ENCODE measurements at places on chromosomes 13 and 19.

- DNase-seq: peak; percentile 82
These were observed 43.5 kb upstream of the NPAS1 start for GRCh38 chr19:46975925-46976782.

DNA sequence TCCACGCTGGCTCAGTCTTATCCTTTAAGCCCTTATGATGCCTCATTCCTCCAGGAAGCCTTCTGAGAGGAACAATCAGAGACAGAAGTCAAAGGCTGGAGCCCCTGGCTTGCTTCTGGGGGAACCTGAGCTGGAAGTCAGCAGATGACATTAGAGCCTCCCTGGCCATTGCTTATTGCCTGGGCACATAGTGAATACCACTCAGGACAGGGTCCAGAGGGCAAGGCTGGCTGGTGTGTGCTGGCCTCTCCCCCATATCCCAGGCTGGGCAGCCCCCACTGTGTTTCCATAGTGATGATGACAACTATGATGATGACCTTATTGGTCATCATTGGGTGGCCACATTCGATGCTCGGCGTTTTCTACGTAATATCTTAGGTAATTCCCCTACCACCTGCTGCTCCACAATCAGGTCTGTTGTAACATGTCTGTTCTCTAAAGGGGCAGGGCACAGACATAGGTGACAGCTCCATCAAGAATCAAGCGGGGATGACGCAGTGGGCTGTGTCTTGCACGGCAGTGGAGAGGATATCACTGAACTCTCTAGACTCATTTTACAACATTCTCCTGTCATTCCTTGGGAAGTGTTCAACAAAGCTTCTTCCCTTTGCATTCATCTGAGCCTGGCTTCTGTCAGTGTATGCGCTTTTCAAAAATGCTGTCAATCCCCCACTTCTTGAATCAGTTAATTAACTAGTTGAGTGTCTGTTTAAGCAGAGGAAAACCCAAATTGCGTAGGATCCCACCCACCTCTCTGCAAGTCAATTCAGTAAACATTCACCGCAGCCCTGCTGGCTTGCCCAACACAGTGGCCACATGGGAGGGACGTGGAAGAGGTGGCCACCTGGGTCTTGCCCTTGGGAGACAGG, 89.4 kb upstream of the TSHZ3 start:
- no peak for DNase-seq

- DNase-seq: no peak
These were observed 506.2 kb downstream of the FGF9 start for GRCh38 chr13:22176968-22177520.

DNA sequence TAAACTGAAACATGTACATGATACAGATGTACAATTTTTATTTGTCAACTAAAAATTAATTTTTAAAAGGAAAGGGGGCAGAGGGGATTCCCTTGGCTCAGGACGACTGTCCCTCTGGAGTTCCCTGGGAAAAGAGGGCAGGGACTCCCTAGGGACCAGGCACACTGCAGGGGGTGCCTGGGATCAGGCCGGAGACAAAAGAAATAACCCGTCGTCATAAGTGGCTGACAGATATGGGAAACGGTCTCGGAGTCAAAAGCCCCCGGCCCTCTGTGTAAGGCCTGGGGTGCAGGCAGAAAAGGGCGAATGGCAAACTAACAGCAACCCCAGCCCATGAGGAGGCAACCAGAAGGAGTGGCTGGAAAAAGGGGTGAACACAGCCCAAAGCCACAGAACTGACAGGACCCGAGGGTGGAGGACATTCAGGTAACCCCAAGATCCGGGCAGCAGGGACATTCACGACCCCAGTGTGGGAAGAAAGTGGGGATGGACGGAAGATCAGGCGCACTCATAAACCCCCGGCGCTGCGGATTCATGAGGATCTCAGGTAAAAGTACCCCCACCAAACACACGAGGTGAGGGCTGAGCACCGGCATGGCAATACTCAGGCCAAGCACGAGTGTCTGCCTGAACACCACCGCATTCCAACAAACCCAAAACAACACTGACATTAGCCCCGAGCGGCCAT, 6.7 kb downstream of the MLLT1 start:
- DNase-seq: no peak

DNA sequence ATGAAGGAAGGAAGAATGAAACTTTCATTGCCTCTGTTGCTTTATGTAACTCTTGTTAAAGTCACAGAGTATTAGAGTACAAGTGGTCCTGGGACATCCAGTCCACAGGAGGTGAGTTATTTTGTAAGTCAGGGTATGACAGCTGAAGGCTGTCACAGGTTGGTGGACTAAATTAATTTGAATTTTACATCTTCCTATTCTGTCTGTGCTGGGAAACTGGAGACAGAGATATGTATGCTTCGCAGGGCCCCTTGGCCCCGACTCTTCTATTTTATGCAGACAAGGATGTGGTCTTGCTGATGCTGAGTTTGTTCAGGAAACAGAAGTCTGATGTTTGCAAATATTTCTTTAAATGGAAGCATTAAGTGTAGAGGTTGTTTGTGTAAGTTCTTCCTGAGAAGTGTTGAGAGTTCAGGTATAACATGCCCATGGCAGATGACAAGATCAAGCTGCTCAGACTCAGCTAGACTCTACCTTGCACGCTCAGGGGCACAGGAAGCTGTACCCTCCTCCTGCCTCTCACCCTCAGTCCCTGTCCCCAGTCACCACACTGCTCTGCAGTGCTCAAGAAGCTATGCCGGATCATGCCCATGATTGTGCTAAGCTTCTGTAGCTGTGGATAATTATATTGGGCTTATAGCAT, 23.4 kb downstream of the RASL11A start:
- no peak for DNase-seq

- no peak for DNase-seq
These were observed 406.9 kb downstream of the RFC3 start for GRCh38 chr13:34224877-34225276.

DNA sequence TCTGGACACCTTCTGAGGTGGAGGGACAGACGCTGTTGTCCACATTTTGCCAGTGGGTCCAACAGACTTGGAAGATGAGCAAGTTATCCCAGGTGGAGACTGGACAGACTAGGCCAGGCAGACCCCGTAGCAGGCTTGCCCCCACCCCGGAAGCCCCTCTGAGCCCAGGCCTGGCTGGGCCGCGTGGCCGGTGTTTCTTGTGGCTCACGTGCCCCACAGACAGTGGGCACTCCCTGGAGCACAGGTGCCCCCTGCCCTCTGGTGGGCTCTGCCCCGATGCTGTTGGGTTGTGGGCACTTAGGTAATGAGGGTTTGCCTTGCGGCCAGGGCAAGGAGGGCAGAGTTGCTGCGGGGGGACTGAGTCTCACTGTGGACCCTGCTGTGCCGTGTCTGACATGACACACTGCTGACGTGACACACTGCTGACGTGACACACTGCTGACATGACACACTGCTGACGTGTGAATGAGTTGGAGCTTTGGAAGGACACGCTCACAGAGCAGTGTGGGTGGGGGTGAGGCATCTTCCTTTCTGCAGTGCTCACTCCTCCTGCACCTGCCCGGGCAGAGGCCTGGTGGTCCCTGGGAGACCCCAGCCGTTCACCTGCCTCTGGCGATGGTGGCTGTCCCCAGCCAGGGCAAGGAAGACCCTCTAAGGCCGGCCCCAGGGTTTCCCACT, 25.1 kb downstream of the DOT1L start:
- DNase-seq: no peak

DNA sequence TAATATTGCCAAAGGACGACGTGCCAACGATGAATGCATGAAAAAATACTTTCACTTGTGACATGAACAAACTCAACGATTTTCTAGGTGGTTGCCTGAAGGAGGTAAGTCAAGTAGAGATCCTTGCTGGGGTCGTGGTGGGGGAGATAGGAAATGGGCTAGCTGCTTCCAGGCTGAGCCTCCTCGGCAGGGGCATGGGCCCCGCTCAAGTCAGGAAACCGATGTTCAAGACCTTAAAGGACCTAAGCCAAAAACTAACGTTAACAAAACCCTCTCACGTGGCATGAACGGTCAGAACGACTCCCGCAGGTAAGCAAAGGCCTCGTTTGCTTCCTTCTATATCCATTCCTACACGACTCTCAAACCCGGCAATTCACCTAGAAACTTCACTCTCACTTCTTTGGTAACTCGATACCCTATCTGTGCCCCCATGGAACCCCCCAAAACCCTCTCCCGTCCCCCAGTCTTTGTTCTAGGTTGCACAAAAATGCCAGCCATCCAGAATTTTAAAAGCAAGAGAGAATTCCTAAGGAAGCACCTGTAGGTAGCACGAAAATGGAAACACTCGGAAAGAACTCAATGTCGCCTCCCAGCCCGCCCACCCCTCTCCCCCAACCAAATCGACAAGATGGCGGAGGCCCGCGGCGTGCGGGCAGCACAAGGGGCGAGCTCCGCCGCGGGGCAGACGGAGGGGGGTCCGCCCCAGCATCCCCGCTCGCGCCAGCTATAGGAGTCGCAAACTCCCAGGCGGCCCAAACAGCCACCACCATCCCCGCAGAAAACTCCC, 13.6 kb downstream of the ACP4 start:
- DNase-seq: no peak

- DNase-seq: no peak
These were observed 17.9 kb downstream of the SLC25A42 start for GRCh38 chr19:19081642-19082151.

DNA sequence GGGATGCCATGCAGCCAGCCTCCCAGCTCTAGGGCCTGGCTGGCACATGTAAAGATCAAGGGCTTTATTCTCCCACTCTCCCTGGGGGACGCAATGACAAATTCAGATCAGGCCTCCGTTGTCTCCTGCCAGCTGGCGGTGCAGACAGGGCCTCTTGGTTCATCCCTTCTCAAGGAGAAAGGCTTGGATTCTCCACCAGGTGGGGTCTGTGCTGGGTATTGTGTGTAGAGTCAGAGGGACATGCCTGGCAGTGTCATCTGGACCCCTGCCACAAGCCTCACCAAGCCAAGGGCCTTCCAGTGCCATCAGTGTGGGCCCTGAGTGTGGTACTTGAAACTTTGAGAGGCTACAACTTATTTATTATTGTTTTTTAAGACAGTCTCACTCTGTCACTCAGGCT, 8.4 kb upstream of the PTPRS start:
- no peak for DNase-seq

DNA sequence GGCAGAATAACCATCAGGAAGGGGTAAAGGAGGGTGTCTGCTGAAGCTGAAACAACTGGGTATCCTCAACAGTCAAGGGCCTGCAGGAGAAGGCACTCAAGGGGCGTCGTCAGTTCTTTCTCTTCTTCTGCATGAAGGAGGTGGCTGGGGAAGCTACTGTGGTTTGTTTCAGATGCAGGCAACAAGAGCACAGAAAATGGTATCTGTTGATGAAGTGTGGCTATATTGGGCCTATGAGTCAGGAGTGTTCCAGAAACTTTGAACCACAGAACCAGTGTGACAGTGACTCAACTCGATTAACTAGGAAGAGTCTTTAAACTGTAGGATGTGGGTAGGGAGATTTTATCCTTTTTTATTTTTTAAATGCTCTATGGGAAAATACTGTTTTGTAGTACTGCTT, 686.3 kb downstream of the FGF9 start:
- no peak for DNase-seq

DNA sequence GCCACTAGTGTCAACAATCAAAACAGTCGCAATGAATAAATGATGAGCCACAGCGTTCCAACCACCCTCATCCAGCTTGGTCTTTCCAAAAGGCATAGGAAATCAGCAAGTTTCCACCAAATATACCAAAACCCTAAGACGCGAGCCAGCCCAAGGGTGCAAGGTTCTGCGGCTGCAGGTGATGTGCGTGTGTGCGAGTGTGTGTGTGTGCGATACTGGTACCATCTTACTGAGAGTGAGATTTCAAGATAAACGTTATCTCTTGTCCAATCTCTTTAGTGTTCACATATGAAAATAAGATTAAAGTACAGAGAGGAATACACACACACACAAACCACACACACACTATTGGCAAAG, 895 bp upstream of the TRPC4 start:
- DNase-seq: no peak

DNA sequence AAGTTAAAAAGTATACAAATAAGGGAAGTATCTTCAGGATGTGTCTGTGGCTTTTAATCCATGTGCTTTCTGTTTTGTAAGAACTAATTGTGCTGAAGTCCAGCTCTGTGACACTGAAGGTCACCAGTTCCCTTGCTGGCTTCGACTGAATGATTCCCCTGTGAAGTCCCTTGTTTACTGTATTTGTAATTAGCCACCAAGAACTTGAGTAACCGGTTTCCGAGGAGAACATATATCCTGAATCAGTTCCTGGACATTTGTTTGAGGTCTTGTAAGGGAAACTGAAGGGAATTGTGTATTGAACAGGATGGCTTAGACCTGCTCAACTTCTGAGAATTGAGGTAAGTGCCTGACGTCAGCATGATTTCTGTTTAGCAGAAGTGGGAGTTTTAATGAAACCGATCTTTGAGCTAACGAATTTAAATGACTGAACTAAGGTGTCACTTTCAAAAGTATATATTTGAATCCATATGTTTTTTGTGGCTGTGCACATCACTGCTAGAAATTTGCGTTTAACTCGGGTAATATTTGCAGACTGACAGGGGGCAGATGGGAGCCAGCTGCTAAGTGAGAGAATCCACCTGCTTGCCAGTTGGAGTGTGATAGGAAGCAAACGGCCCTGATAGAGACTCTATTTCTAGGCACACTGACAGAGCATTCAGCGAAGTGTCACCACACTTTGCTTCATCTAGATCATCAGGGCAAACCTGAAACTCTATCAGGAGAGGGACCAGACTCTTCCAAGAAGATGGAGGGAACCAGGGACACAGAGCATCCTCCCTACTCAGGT, 530.0 kb downstream of the RFC3 start:
- DNase-seq: no peak

GRCh38 chr13:98144801-98145350, 2.0 kb downstream of the FARP1 start:
- no peak for DNase-seq

DNA sequence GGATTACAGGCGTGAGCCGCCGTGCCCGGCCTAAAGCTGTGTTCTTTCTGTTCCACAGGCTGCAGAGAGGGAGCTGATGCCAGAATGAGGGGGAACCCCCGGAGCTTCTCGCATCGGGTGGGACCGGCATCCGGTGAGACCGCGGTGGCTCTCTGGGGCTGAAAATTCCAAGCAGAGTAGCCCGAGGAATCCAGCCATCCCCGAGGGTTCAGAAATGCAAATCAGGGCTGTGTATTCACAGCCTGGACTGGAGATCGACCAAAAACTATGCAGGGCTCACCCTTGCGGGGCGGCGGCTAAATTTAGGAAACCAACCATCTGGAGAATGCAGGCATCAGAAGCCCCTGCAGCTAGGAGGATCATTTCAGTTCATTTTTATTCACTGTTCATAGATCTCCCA, 99.2 kb downstream of the GNG7 start:
- no peak for DNase-seq

All from HS-5 (cell line).